ENCODE measurements at places on chromosomes 5 and 9.

GRCh38 chr5:5183189-5183699 is 43.1 kb downstream of the ADAMTS16 start:
- no peak for DNase-seq

DNA sequence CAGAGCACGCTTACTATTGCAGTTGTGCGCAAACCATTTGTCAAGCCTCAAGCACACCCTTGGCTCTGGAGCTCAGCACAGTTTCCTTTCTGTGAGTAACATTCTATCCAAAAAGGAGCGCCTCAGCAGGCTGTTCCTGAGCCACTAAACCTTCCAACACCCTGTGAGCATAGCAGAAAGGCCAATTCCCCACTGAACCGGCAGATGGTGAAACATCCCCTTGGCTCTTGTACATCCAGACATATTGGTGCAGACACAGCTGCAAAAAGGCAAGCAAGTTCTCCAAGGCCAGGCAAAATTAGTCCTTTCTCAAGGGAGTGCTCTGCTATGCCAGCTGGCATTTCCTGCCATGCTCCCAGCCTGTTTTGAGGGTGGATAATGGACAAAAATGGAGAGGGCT is 44.1 kb upstream of the CEMIP2 start:
- DNase-seq = no peak

- no peak for DNase-seq
These were observed 12.5 kb upstream of the LHFPL2 start for GRCh38 chr5:78661044-78661443.

- DNase-seq = no peak
These were observed 161.9 kb downstream of the MACROH2A1 start for GRCh38 chr5:135236908-135237747.

DNA sequence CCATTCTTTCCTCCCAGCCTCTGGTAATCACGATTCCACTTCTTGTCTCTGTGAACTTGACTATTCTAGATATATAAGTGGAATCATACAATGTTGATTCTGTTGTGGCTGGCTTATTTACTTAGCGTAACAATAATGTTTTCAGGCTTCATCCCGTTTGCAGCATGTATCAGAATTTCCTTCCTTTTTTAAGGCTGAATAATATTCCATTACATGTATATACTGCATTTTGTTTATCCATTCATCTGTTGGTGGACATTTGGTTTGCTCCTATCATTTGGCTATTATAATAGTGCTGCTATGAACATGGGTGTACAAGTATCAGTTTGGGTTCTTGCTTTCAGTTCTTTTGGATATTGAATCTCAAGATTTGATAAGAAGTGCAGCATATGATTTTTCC is 239.7 kb upstream of the ZNF608 start:
- DNase-seq = no peak

- DNase-seq = no peak
These were observed 290.4 kb upstream of the NR4A3 start for GRCh38 chr9:99531313-99531712.

DNA sequence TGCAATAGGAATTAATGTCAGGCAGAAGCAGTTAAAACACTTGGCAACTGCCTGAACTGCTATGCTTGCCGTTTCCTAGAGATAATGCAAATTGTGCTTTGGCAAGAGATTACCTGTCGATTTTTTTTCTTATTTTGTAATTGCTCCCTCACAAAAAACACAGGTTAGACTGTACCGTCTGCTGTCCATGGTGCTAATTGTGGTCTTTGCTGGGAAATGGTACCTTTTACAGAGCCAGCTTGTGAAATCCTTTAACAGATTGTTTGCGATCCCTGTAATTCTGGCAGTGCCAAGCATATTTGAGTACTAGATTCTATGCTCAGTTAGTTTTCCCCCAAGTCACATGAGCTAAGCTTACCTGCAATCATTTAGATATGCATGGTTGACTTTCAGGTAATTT is 2125.8 kb upstream of the WWC1 start:
- DNase-seq = no peak

DNA sequence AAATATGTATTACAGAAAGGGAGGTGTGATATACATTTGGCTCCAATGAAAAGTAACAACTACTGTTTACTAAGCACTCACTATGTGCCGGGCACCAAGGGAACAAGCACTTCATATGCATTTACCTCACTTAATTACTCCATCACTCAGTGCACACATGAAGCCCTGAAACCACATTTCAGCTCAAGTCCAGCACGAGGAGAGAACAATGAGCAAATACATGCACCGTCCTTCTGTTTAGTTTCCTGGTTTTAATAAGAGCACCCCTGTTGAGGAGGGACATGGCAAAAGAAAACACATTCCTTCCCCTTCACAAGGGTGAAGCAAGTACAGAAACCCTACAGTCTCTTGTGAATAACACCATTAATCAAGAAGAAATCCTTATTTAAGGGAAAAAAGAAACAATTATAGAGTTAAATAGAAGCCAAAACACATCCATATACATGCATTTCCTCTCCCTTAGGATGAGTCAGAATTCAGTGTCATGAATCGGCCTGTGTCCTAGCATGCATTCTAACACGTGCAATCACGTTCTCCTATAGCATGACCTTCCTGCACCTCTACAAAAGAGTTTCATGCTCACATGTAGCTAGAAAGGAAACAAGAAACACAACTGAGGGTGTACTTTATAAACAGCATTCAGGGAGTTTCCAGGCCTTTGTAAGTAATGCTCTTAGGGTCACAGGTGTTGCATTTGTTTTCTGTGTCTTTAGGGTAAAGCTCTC is 411.6 kb downstream of the BNC2 start:
- DNase-seq = no peak

GRCh38 chr9:137082925-137083290 is 3.9 kb upstream of the MAN1B1 start:
- DNase-seq = no peak
